ENCODE measurements at places on chromosomes 16 and 17.

DNA sequence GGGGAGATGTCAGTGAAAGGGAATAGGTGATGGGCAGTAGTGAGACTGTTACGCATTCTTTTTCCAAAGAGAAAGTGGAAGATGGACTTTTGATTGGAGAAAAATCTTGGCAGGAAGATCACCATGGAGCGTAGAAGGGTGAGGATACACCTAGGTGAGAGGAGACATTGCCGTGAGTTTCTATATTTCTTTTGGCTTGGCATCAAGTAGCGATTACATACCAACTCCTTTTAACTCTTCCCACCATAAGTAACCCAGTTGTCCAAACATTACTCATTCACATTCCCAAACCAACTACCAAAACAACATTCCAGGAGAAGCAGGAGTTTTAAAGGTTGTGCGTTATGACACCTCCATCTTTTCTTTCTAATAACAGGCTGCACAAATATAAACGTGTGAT is 10.7 kb upstream of the KRT28 start:
- no peak for DNase-seq

DNA sequence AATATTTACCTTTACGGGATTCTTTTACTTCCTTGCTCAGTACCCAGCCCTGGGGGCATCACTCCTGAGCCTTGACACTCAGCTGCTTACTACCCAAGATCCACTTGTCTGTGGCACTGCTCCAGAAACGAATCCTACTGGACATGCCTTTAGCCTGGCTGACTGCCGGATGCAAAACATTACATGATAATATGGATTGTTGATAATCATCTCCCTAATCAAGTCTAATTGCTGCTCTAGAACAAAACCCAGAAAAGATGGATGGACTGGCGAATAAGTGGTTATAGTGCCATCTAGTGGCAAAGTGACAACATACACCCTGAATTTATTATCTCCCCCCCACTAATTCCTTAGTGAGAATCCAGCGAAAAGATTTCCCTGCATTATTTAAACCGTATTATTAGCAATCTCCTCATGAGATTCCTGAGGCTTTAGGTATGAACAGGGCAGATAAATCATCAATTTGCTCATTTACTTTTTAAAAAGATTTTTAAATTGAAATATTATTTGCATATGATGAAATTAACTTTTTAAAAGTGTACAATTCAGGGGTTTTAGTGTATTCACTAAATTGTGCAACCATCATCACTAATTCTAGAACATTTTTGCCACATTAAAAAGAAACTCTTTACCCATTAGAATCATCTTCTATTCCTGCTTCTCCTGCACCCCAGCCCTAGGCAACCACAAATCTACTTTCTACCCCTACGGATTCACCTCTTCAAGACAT is 61.6 kb downstream of the RGS9 start:
- peak; percentile 38 for DNase-seq

DNA sequence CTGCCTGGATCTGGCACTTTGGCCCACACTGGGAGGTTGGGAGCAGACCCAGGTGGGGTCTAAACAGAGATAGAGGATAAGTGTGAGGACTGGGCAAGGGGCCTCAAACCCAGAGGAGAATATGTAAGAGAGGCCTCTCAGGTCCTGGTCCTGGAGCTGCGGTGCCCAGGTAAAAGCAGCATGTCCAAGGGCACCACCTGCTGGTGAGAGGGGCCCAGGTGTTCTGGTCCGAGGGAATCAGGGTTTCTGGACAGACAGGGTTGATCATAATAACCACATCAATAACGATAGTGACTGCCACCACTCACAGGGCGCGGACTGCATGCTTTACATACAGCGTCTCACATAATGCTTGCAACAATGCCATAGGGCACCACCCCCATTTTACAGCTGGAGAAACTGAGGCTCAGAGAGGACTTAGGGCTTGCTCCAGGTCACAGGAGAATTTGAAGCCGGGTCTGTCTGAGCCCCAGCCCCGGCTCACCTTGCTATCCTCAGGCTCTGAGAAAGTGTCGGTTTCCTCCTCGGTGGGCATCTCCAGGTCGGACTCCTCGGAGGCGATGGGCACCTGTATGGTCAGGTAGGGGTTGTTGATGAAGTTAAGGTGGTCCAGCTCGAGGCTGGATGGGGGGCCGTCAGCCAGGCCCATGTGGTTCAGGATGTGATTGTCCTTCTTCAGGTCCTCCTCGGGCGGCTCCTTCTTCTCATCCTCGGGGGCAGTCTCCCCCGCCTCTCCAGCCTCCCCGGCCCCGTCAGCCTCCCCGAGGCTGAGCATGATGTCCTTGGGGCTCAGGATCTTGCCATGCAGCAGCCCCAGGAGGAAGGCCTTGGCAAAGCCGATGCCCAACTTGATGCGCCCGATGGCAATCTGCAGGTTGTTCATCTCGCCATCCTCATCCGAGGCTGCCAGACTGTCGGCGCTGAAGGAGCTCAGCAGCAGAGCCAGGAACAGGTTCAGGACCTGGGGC is 19.1 kb upstream of the CD79B start:
- DNase-seq: no peak

GRCh38 chr17:45040459-45040858 is 11.0 kb downstream of the DCAKD start:
- DNase-seq: no peak

DNA sequence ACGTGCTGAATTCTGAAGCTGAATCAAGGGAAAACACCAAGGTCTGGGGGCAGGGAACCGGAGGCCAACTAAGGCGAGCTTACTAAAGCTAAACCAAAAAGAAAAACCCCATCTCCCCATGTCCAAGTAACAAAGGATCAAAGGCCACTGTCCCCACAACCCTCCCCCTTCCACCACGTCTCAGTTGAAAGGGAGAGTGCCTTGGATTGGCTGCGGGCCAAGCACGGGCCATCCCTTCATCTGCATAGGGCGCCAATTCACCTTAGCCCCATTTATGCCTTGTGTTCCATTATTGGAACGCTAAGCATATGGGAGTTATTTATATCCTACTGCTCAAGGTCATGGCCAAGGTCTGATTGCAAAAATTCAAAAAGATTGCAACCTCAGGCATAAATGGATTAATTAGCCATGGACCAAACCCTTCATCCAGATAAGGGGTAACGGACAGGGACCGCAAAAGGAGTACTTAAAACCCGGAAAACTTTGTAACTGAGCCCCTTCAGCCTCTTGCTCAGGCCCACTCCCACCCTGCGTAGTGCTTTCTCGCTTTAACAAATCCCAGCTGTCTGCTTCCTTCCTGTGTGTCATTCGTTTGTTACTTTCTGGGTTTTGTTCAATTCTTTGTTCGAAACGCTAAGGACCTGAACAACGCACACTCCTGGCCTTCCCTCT is 740 bp upstream of the ATP6V0D1 start:
- DNase-seq: no peak

GRCh38 chr16:79648826-79649225 is 48.3 kb upstream of the MAF start:
- DNase-seq: no peak
